Natural killer cell treated with Interleukin-12 subunit alpha and Interleukin-12 subunit beta and Interleukin-15 and Interleukin-18, amount 100 ng/mL, for 72 hours (primary cell): ENCODE measurements at places on chromosomes 5 and 9.

DNA sequence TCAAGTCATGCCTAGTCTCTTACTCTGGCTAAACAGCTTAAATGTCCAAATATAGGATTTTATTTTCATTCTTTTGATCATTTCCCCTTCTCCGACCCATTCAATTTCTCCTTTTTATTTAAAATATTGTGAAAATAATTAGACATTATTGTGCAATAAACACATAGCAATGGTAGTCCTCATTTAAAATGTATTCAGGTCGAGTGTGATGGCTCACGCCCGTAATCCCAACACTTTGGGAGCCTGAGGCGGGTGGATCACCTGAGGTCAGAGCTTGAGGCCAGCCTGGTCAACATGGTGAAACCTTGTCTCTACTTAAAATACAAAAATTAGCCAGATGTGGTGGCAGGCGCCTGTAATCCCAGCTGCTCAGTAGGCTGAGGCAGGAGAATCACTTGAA, 26.7 kb downstream of the ADAMTS6 start:
- no peak for DNase-seq

GRCh38 chr5:40682154-40683017, 2.7 kb downstream of the PTGER4 start:
- no peak for DNase-seq

- no peak for DNase-seq
Observed at GRCh38 chr5:153066281-153066680, 424.2 kb upstream of the GRIA1 start.

GRCh38 chr5:87844866-87845265, 423.8 kb downstream of the TMEM161B start:
- no peak for DNase-seq

GRCh38 chr9:137689745-137690529, 71.1 kb downstream of the EHMT1 start:
- DNase-seq = no peak

GRCh38 chr9:116589392-116590354, 97.4 kb upstream of the TRIM32 start:
- DNase-seq = no peak

- DNase-seq = no peak
Observed at GRCh38 chr5:13477118-13477737, 467.3 kb downstream of the DNAH5 start.

DNA sequence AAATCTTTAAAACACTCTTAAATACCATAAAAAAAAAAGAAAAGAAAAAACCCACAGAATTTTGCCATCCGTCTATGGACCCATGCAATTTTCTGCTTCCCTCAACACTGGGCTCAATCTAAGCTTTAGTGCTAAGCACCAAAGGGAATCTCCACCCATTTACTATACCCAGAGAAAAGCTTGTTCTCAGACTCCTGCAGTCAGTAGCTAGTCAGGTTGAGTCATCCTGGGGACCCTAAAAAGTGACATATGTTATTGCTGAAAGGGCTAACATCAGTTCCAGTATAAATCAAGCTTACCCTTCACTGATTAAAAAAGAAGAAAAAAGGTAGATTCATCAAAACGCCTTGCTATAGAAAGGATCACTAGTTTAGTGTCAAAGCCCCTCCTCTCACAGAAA, 177.6 kb downstream of the MUSK start:
- DNase-seq = no peak

DNA sequence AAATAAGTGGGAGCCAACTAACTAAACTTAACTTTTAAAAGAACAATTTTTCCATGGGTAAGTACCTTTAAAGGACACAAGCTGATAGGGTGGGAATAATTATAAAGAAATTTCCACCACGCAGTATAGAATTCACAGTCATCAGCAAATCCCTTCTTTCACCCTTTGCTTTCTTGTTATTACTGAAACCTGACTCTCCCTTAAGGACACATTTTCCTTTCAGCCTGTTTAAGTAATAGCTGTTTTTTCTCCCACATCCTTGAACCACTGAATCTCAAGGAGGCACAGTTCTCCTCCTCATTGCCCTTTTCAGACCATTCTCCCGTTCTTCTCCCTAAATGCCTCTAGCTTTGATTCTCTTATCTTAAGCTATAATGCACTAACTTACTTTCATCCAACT, 6.3 kb downstream of the C5orf15 start:
- no peak for DNase-seq

- DNase-seq = no peak
Observed at GRCh38 chr5:6675784-6676491, 37.3 kb upstream of the TENT4A start.

DNA sequence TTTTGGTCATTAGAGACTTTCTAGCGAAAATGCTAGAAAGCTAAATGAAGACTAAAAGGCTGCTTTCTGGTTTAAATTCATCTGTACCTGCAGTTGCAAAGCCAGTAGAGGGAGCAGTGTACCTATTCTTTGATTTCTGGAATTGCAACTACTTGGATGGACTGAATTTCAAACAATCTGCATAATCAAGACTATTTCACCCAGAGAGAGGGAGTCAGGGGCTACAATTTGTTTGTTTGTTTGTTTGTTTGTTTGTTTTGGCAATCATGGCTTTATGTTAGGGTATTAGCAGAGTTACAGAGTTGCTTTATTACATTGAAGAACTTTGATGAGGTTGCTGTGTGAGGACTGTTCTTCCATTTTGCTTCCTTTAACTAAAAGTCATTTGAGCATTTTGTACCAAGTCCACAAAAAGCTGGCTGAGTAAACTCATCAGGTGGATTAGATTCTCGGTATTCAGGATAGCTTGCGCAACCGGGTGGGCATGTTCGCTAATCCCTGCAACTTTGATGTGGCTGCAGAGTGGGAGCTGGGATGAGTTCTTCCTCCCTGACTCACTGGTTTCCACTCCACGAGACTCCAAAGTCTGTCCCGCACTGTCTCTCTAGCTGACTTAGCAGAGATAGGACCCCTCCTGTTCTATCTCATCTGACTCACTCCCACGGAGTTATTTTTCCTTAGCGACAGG, 80.0 kb upstream of the TUT7 start:
- no peak for DNase-seq

GRCh38 chr5:113166852-113167366, 190.3 kb downstream of the DCP2 start:
- no peak for DNase-seq

DNA sequence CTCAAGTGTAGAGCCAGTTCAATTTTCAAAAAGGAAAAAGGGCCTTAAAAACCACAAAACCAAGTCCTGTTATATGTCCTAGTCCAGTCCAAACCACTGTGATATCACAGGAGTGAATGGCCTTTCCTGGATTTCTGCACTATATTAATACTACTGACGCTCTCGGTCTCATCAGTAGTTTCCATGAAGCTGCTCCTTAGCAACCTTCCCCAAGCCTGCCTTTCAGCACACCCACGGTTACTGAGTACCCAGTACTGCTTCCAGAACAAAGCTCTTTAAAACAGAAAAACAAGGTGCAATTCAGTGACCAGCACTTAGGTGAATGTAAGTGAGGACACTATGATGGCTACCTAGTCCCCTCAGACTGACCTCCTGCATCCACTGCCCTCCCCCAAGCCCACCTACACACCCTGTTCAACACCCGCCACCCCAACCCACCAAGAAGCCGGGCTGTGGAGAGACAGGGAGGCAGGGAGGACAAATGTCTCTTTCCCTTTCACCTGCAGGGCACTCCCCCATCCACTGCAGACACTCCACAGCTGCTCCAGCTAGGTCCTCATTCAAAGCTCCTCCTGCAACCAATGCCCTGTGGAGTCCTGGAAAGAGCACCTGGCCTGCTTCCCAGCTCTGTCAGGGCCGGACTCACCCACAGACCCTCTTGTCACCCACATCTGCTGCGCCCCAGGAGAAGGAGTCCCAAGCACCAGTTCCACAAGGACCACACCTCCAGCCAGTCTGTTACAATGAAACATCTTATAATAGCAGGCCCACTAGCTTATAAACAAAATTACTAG, 25.9 kb downstream of the PSMB7 start:
- DNase-seq = no peak

GRCh38 chr9:109417585-109418544, 80.2 kb downstream of the PTPN3 start:
- no peak for DNase-seq

DNA sequence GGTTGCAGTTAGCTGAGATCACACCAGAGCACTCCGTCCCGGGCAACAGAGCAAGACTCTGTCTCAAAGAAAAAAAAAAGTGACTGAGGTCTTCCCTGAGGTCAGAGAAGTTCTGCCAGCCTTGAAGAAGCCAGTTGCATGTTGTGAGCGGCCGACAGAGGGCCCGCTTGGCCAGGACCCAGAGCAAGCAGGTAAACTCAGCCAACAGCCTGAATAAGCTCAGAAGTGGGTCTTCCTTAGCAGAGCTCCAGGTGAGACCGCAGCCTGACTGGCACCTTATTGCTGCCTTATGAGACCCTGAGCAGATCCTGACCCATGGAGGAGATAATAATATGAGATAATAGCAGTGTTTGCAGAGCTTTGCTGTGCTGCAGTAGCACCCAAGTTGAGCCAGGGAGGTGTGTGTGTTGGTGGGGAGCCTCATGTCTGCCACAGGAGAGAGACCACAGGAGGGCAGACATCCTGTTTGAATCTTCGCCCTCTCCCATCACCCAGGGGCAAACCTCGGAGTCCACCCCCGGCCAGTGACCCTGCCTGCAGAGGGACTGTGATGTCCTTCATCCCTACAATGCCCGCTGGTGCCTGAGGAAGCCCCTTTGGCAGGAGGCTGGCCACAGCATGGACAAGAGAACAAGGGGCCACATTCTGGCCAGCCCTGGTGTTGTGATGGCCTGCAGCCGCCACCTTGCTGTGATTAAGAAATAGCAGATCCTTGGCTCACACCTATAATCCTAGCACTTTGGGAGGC, 10.8 kb upstream of the BARX1 start:
- DNase-seq = no peak

GRCh38 chr9:36074870-36075532, 38.3 kb downstream of the RECK start:
- DNase-seq = no peak

GRCh38 chr5:638501-639252, 26.5 kb downstream of the CEP72 start:
- no peak for DNase-seq

GRCh38 chr5:170867825-170868224, 6.0 kb downstream of the RANBP17 start:
- DNase-seq = no peak

DNA sequence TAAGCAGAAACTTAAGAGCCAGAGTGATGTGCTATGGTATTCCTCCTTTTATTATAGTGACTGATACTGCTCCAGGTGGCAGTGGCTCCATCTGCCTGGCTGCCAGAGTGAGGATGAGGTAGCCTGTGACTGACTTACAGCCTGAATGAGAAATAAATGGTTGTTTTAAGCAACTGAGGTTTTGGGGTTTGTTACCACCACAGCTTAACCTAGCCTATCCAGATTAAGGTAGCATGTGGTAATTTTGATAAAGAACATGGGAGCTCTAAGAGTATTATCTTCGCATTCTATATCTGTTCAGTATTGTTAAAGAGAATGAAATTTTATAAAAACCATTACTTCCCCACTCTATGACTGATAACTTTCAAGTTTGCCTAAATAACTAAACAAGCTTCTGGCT, 39.0 kb downstream of the GOLPH3 start:
- DNase-seq = no peak

DNA sequence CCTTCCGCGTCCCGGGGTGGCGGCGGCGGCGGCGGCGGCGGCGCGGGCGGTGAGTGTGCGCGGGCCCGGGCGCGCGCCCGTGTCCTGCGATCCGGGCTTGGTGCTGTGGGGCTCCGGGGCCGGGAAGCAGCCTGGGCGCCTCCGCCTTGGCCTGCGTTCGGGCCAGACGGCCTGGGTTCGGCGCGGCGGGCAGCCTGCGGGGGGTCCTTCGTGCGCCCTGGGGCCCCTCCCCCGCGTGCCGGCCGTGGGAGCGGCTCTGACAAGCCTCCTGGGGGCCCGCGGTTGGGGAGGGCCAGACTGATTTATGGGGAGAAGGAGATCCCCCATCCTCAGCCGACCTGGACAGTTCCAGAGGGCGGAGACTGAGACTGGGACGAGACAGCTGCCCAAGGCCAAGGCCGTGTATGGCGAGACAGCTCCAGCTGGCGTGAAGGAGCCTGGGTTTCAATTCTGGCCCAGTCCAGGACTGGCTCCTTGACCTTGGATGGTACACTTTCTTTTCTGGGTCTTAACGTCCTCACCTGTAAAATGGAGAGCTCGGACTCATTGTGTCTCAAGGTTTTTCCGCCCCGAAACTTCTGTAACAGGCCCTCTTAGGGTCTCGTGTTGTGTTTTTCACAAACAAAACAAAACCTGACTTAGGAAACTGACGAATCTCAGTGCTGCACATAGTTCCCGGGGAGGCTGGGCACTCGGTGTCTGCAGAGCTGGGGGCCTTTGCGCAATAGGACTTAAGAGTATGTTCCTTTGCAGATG, 603 bp downstream of the TMEM268 start:
- DNase-seq = peak; percentile 62

DNA sequence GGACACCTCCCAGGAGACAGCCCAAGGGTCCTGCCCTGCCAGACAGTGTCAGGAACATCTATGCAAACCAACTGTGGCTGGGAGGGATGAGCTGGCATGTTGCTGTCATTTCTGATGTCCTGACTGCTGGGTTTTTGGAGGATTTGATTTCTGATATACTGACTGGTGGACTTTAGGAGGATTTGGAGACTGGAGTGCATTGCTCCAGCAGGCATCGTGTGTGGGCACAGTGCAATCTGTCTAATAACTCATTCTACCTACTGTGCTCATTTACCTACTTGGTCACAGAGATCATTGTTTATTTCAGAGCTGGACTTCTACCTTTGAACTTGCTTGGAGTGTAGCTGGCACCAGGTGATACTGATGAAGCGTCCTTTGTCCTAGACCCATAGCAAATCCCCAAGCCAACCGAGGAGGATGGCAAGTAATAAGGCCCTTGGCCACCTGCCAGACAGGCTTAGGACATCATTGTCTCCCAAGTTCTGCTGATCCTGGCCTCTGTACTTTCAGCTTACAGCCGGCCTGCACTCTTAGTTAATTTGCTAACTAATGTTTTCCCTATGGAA, 124.3 kb upstream of the ICE1 start:
- DNase-seq = no peak

DNA sequence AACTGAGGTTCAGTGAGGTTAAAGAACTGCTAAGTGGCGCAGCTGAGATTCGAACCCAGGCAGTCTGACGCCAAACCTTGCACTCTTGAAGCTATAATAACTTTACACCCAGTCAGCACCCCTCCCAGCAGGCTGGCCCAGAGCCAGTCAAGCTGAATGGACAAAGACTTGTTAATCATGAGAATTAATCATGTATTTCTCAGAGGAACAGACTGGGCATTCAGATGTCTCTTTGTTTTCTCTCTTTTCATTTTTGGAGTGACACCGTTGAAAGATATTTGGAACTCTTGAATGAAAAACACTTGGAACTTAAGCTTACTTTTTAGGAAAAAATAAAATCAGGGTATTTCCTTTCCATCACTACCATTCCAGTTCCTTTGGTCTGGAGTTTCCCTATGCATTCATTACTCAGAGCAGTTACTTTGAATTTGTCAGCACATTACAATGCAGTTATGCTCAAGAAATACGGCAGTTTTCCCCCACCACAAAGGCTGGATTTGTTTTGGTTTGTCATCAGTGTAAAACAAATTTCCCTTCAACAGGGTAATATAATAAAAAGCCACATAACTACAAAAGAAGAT, 22.6 kb upstream of the MAMDC2 start:
- DNase-seq = no peak

GRCh38 chr5:38670878-38671277, 114.4 kb upstream of the LIFR start:
- no peak for DNase-seq

GRCh38 chr9:131960851-131961495, 118.7 kb downstream of the MED27 start:
- DNase-seq = no peak
